ENCODE measurements at places on chromosomes 4 and X. TPM values are rescaled to one million over a fixed set of nuclear protein-coding genes. Genes with fewer than 3 reads are reported as not detected.
A peak's percentile ranks its signal among the peaks of the same experiment; 100 is the strongest.

RAB9B gene
- 0.80 TPM for polyA plus RNA-seq

DNA sequence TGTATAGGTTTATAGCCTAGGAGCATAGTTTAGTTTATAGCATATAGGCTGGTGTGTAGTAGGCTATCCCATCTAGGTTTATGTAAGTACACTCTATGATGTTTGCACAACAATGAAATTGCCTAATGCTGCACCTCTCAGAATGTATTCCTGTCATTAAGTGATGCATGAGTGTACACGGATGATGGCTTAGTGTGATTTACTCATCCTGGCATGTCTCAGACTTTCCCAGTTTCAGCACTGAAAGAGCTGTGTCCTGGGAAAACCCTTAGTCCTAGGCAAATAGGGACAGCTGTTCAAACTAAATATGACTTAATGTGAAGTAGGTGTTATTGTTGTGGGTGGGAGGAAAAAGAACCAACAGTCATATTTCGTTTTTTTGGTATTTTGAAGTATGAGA lies 264.9 kb upstream of the MAGEB18 start:
- no peak for DNase-seq

DNA sequence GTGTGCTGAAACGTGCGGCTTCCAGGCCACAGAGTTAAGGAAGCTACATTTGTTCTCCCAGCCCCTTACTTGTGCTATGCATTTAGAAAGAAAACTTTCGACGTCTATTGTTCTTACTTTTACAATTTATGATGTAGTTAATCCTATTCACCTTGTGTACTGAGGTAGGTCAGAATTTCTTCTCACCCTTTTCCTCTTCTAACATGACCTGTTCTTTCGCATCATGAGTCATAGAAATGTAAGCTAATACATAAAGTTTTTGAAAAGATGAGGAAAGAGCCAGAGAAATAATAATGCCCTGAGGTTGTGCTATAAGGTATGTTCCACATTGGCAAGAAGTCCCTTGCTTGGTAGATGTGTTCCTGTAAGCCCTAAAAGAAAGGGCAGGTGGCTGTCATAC lies 298.3 kb downstream of the TRIML1 start:
- no peak for DNase-seq

GRCh38 chr4:139794158-139794954 lies 128.7 kb downstream of the MGST2 start:
- DNase-seq = peak; percentile 91

PRSS12 gene
- polyA plus RNA-seq = 10.2 TPM

DNA sequence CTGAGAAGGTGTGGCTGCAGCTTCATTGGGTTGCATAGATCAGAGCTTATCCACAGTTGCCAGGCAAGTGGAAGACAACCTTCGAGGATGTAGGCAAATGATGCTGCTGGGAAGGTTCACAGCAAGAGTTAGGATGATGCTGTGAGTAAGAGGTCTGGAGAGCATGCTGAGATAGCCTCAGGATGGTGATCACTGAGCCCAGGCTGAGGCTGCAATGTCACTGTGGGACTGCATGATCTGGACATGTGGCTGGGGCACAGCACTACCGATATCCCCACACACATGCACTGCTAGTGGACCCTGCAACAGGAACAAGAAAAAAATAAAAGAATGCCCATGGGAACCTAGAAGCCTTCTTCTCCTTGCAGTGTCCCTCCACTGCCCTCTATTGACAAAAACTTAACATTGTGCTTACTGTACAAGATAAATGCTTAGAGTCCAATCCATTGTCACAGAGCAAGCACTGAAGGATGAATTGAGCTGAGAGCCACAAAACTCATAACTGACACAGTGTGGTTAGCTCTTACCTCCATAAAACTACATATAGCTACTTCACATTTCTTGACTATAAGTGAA lies 105.6 kb downstream of the CNKSR2 start:
- peak; percentile 57 for DNase-seq

GRCh38 chr4:26015133-26015651 lies 101.2 kb downstream of the SMIM20 start:
- peak; percentile 100 for DNase-seq

- no peak for DNase-seq
Observed at GRCh38 chr4:70931347-70931746, 29.2 kb downstream of the MOB1B start.

GRCh38 chr4:8192748-8193738 lies 6.0 kb upstream of the SH3TC1 start:
- peak; percentile 43 for DNase-seq

GRCh38 chrX:154013614-154014360 lies 5.9 kb downstream of the IRAK1 start:
- DNase-seq = peak; percentile 42

ARHGAP4 gene
- polyA plus RNA-seq = 0.43 TPM

DNA sequence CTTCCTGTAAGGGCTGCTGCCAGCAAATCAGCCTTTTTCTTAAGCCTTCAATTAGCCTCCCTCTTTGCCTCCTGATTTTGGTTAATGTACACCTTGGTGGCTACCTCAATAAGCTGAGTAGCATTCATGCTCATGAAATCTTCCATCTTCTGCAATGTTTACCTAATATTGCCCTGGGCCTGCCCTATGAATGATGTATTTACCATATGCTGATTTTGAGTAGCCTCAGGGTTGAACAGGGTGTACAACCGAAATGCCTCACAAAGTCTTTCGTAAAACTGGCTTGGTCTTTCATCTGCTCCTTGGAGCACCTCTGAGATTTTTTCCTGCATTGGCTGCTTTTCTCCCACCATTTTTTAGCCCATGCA lies 29.8 kb downstream of the SULT1E1 start:
- no peak for DNase-seq

- no peak for DNase-seq
Observed at GRCh38 chr4:79023799-79024770, 84.8 kb upstream of the PAQR3 start.

- no peak for DNase-seq
Observed at GRCh38 chr4:35534962-35535361, 709.4 kb downstream of the ARAP2 start.

DNA sequence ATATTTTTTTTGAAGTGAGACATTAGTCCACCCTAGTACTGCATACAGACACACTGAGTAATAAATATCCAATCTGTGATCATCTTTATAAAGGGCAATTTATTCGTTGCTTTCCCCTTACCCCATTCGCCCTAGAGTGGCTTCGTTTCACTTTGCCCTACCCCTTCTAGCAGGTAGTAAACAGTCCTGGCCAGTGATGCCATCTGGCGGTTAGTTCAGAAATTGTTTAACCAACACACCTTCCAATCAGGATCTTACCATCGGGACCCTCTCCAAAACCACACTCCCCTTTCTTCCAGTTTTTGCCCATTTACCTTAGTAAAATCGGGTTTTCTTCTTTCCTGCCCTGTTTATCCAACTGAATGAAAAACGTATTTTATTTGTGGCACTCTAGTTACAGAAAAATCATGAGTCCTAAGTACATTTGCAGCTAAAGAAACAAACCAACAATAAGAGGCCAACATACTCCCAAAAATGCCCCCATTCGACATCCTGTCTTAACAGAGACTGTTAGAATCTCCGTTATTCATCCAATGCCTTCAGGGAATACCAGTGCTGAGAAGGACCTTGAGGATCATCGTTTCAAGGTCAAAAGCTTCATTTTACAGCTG lies 2.2 kb downstream of the PPA2 start:
- peak; percentile 78 for DNase-seq

- no peak for DNase-seq
Observed at GRCh38 chrX:2701600-2701999, 10.5 kb downstream of the CD99 start.

GRCh38 chr4:15757054-15757453 lies 21.1 kb upstream of the CD38 start:
- no peak for DNase-seq

GRCh38 chr4:89305028-89305427 lies 2.6 kb downstream of the GPRIN3 start:
- no peak for DNase-seq

- DNase-seq = peak; percentile 62
Observed at GRCh38 chrX:140733766-140734342, 24.3 kb downstream of the LINC00632 start.

GRCh38 chrX:111041018-111041462 lies 55.0 kb upstream of the PAK3 start:
- DNase-seq = peak; percentile 43

SLIT2 gene
- polyA plus RNA-seq = 43.9 TPM

HTR2C gene
- not detected for polyA plus RNA-seq

- DNase-seq = peak; percentile 34
Observed at GRCh38 chrX:42269186-42269585, 345.8 kb upstream of the CASK start.

NSD2 gene
- polyA plus RNA-seq = 19.1 TPM

- no peak for DNase-seq
Observed at GRCh38 chr4:162732876-162733275, 433.8 kb downstream of the NAF1 start.

TRPC3 gene
- polyA plus RNA-seq = not detected

- DNase-seq = no peak
Observed at GRCh38 chr4:63556332-63556731, 852.9 kb downstream of the TECRL start.

KDM6A gene
- 5.8 TPM for polyA plus RNA-seq

VSIG1 gene
- polyA plus RNA-seq = not detected

SMIM10L2A gene
- polyA plus RNA-seq = not detected

DNA sequence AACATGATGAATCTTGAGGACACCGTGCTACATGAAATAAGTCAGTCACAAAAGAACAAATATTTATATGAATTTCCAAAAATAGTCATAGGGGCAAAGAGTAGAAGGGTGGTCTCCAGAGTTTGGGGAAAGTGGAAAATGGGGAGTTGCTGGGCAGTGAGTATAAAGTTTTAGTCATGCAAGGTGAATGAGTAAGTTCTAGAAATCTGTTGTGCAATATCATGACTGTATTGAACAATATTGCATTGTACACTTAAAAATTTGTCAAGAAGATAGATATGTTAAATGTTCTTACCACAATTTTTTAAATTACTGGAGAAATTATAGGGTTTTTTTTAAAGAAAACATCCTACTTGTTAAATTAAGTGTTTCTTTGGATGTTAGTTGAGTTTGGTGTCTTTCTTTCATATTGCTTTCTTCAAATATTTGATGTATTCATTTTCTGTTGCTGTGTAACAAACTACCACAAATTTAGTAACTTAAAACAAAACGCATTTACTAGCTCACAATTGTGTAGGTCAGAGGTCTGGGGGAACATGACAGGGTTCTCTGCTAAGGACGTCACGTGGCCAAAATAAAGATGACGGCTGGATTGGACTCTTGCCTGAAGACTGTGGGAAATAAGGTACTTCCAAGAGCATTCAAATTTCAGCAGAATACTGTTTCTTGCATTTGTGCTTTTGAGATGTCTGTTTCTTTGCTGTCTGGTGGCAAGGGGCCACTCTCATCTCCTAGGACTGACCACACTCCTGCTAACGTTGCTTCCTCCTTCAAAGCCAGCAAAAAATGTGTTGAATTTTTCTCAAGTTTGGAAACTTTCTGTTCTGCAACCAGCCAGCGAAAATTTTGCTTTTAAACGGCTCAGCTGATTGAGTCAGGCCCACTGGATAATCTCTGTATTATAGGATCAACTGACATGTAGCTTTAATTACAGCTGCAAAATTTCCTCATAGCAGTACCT lies 76.7 kb downstream of the CPEB2 start:
- DNase-seq = peak; percentile 71

GPRASP1 gene
- 0.45 TPM for polyA plus RNA-seq

DNA sequence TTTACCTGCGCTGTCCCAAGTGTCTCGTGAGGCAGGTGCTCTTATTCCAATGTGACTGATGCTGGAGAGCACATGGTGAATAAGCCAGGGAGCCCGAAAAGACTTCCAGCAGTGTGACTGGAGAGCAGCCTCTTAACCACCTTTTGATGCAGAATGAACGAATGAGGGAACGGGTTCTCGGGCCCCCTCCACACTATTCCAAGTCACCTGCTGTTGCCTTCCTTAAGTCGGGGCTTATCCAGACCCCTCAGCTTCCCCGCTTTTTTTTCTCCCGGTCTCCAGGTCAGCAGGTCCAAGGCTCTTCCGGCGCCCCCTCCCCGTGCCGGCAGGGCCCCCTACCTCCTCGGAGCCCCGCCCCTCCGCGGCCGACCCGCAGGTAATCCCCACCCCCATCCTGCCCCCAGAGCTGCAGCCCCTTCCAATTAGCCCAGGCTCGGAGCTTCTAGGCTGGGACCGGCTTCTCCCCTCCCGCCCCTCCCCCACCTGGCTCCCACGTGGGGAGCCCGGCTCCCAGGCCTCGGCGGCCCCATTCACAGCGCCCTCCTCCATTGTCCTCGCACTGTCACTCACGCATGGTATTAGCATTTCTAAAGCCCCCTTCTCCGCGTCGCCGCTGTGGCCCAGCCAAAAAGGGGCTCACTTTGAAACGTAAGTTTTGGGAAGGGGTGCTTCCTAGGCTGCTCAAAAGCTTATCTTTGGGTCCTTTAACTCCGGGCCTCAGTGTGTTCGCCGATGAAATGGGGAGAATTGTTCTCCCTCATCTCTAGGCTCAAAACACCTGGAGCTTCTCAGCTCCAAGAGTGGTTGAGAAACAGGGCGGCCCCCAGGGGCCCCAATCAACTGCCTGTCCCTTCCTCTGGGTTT lies 56.2 kb upstream of the PJA1 start:
- DNase-seq = no peak

GRCh38 chr4:17218786-17219185 lies 293.1 kb downstream of the QDPR start:
- no peak for DNase-seq

GRCh38 chr4:21242163-21242562 lies 541.9 kb downstream of the PACRGL start:
- DNase-seq = no peak

- no peak for DNase-seq
Observed at GRCh38 chr4:7662507-7662846, 227.7 kb upstream of the PSAPL1 start.

DNA sequence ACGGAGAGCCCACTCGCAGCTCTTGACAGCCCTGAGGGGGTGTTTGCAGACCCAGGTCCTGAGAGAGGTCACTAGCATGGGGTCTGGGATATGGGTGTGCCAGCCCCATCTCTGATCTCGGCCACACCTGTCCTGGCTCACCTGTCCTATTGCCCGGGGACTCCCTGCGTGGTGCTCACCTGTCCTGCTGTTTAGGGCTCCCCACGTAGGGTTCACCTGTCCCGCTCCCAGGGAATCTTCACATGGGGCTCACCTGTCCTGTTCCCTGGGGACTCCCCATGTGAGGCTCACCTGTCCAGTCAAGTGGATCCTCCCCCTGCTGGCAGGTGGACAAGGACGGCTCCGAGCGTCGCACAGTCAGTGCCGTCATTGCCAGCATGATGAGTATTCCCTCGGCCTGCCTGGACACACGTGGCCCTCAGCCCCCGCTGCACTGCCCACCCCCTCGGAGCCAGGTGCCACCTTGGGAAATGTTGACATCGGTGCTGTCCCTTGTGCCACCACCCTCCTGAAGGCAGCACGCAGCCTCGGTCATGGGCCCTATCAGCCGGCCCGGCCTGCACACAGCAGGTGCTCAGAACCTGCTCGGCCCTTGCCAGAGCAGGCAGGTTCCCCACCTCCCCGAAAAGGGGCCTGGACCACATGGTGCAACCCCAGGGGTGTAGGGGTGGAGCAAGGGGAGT lies 6.3 kb downstream of the SLC49A3 start:
- DNase-seq = no peak

GRCh38 chrX:31227250-31227649 lies 155.4 kb upstream of the FTHL17 start:
- peak; percentile 82 for DNase-seq

- DNase-seq = no peak
Observed at GRCh38 chrX:38578167-38578566, 16.8 kb downstream of the TSPAN7 start.

MAGEA12 gene
- 0.18 TPM for polyA plus RNA-seq

USP26 gene
- not detected for polyA plus RNA-seq
